ENCODE measurements at places on chromosomes 6 and 20. TPM values are rescaled to one million over a fixed set of nuclear protein-coding genes. Genes with fewer than 3 reads are reported as not detected.

DNA sequence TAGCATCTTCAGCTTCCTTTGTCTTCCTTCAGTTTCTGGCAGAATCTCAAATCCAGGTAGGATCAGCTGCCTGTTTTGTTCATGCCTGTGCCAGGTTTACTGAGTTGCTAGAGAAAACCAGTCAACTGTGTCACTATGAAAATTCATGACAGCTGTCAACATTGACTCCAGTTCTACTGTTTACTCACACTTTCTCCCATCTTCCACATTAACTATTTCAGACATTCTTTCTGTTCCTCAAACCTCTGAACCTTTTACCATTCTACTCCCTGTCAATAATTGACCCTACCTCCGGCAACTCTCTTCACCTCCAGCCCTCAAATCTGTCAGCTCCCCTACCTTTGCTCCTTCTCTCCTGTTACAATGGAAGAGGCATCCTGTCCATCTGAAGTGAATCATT is 8.5 kb downstream of the ENPP4 start:
- no peak for DNase-seq

DNA sequence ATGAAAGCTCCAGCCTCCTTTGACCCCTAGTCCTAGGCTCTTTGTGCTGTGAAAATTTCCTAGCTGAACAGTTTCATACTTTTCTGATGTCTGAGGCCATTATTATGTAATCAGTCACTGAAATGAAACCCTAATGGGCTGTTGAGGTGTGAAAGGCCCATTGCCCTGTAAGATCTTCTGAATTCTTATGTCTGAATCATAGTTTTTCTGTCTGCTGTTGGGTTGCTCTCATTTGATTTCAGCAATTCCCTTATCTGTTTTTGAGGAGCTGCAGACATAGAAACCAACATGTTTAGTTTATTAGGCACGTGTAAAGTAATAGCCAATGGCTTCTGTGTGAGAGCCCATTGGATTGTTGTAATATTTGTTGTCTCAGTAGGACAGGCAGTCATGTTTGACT is 118.1 kb downstream of the EYA4 start:
- DNase-seq = no peak

DNA sequence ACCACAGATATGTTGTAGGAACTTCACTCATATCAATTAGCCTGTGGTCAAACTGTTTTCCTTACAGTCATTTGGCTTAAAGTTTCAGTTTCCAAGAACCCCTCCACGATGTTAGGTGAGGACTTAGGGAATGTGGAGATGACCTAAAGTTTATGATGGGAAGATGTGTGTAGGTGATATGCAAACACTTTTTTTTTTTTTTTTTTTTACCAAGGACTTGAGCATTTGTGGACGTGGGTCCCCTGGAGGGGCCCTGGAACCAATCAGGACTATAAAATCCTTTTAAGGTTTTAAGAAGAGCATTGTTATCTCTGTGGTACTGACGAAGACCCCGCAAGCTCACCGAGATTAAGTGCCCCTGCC is 478 bp upstream of the MTHFD1L start:
- DNase-seq = no peak

DNA sequence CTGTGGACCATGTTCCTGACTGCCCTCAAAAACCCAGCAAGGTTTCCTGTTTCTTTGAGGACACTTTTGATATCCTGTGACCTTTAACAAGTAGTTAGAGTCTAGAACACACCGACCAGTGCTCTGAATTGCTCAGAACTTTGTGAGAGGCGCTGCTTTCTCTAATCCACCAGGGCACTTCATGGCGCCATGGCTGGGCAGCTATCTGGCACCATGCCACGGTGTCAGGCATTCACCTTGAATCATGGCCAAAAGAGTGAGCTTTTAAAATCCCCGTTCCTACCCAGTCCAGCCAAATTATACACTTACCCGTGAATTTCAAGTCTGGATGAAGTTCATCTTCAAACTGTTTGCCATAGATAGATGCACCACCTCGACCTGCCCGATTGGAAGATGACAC is 17.0 kb upstream of the CPNE5 start:
- DNase-seq = no peak

DNA sequence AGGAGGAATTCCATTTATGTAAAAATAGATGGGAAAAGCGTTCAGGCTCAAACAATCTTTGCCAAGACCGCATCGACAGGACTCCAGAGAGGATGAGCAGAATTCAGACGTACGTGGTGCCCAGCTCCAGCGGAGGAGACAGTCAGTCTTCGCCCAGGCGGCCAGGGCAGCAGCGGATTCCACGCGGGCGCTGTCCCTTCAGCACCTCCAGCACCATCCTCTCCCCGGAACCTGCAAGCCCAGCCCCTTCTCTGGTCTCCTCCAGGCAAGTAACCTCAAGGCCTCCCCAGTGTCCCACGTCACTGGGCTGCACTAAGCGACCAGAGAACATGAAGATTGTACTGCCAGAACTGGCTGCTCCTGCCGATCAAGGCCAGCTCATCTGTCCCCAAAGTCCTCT is 2.8 kb upstream of the KCNQ2 start:
- DNase-seq = no peak

DNA sequence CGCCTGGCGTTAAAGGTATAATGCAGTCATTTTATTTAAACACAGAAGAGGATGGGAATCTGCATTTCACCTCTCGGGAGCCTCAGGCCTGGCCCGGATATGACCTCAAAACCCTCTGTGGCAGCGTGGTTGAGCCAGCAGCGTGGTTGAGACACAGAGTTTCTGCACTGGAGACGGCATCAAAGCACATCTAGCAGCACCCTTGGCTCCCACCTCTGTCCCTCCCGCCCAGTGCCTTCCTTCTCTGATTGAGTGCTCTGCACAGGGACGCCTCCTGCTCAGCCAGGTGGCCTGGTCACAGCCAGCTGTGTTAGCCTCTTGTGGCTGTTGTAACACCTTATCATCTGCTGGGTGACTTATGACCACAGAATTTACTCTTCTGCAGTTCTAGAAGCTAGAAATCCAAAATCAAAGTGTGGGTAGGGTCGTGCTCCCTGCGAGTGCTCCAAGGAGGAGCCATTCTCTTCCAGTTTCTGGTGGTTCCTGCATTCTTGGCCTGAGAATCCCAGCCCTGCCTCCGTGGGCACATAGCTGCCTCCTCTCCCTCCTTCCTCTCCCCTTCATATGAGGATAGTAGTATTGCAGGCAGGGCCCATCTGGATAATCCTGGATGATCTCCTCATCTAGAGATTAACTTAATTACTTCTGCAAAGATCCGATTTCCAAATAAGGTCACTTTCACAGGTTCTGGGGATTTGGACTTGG is 156.7 kb downstream of the SYCP2 start:
- peak; percentile 81 for DNase-seq

DNA sequence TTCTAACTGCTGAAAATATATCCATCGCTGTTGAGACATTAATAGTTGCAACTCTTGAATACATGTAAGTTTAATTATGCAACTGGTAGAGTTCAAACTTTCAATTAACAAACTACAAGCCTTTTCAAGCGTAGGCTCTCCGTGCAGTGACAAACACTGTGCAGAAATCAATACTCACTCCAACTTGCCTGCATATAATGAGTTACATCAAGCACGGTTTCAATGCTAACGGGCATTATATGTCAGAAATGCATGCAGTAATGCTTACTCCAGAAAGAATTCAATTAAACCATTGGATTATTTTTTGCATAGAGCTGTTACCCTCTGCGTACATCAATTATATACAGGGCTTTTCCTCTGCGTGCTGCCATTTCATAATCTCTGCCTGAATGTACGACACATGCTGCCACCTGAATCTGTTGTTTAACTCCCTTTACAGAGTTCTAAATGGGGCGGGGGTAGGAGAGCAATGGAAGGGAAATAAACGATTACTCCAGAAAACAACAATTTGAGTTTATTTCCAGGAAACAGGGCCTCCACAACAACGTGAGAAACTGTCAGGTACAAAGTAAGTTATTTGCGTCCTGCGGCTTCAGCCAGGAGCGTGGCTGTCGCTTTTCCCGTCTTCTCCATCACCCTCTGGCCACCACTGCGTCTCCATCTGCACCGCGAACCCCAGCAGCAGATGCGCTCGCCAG is 1.8 kb downstream of the PTPRK start:
- DNase-seq = no peak

- DNase-seq = no peak
Measured at GRCh38 chr6:145842693-145843546, 28.3 kb upstream of the FBXO30 start.

- DNase-seq = no peak
Measured at GRCh38 chr6:117513778-117514365, 31.4 kb downstream of the DCBLD1 start.

DNA sequence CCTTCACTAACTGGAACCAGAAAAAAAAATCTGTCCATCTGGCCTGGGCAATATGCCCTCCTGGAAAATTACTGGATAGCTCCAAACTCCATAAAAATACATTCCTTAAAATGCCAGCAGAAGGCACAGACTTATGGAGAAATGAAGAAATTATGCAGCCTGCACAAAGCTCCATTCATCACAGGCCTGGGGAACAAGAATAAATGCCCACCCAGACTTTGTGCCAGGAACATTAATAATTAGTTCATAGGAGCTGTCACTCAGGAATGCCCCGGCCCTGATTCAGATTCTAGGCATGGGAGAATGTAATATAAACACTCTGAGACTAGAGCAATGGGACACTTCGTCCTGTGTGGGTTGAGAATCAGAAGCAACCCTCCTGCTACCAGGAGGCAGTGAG is 199.3 kb downstream of the OTOR start:
- DNase-seq = no peak

- DNase-seq = no peak
Measured at GRCh38 chr20:45991616-45992015, 17.1 kb upstream of the MMP9 start.

DNA sequence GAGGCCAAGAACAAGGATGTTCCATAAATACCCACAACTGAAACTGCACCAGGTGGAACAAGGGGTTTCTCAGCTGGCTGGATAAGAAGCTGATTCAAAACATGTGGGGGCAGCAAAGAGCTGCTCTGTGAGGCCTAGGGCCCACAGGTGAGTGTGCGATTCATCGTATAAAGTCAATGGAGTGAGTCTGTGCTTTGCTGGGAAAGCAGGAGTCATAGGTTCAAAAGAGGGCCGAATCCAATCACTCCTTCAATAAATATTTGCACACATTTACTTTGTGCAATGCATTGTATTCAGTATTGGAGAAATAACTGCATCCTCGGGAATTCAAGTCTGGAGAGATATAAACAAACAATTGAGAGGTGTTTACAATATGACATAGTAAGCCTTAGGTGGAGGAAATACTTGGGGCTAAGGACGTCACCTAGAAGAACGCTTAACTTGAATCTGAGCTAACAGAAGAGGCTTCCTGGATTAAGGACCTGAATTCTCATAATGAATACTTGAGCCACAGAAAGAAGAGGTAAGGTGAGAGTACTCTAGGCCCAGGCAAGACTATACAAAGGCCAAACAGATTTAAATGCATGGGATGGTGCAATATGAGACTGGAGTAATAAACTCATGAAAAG is 83.7 kb upstream of the TMEM30A start:
- no peak for DNase-seq

GRCh38 chr6:134111062-134111677 is 58.7 kb upstream of the SLC2A12 start:
- no peak for DNase-seq

- DNase-seq = no peak
Measured at GRCh38 chr6:45661661-45662060, 283.9 kb upstream of the SUPT3H start.

- DNase-seq = no peak
Measured at GRCh38 chr20:62597416-62598115, 44.7 kb upstream of the SLCO4A1 start.

DNA sequence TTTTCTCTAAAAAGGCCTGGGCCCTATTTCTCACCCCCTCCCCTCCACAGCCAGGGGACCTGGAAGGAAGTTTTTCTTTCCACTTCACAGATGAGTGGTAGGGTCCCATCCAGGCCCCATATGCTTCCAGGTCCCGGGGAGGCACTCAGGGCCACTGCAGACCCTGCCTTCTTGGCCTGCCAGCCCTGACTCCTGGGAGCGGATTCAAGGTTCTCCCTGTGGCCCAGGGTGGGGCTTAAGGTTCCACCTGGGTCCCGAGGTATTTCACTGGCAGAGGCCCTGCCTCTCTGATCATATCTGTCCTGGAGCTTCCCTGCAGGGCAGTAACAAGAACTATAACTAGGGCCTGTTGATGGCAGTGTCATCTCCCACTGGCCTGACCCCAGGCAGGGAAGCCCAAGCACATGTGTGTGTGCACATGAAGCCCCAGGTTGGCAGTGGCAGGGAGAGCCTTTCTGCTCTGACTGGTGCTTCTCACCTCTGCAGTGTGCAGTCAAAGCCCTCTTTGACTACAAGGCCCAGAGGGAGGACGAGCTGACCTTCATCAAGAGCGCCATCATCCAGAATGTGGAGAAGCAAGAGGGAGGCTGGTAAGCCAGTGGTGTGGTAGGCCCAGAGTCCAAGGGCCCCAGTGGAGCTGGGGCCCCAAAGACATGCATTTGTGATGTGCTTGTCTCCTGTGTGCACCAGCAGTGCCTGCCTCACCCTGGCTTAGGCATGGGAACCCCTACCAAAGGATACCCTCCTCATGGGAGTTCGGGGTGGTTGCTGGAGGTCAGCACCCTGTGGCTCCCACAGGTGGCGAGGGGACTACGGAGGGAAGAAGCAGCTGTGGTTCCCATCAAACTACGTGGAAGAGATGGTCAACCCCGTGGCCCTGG is 31.2 kb downstream of the PLCG1 start:
- DNase-seq = no peak

GRCh38 chr6:144265390-144265789 is 19.7 kb upstream of the UTRN start:
- no peak for DNase-seq

- no peak for DNase-seq
Measured at GRCh38 chr6:119079283-119079809, 882 bp upstream of the FAM184A start.

- DNase-seq = peak; percentile 74
Measured at GRCh38 chr6:29769336-29769735, 46.1 kb downstream of the HLA-F start.

The TRAPPC3L gene
- not detected for total RNA-seq

The MPC1 gene
- 44.0 TPM for total RNA-seq

The LHFPL5 gene
- not detected for total RNA-seq

The TENT5A gene
- total RNA-seq = 20.6 TPM

The PLN gene
- 33.9 TPM for total RNA-seq

The TAAR5 gene
- not detected for total RNA-seq

The MAPK13 gene
- 21.9 TPM for total RNA-seq

The SIRPD gene
- not detected for total RNA-seq

The ATP6V1G2 gene
- 5.4 TPM for total RNA-seq

The CDSN gene
- 1.5 TPM for total RNA-seq

The GPX5 gene
- total RNA-seq = not detected

The UNC5CL gene
- total RNA-seq = 0.25 TPM

Data from vagina (tissue), 2 donors.